ENCODE measurements at places on chromosomes 3 and 15. TPM values are rescaled to one million over a fixed set of nuclear protein-coding genes. Genes with fewer than 3 reads are reported as not detected.

DNA sequence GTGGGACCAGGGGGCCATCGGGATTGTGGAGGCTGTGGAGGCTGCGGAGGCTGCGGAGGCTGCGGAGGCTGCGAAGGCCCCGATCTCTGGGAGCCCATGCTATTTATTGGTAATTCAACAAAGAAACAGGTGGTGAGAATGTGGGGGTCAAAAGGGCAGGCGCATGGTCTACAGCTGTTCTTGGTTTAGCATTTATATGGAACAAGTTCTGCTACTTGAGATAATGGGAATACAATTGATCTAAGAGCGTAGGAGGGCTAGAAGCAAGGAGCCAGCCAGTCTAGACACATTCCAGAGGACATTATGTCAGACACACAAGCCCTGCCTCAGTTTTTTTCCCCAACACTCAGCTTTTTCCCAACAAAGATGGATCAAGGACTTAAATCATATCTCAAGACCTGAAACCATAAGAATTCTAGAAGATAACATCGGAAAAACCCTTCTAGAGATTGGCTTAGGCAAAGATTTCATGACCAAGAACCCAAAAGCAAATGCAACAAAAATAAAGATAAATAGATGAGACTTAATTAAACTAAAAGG lies 20.1 kb downstream of the C3orf80 start:
- DNase-seq, result no peak

DNA sequence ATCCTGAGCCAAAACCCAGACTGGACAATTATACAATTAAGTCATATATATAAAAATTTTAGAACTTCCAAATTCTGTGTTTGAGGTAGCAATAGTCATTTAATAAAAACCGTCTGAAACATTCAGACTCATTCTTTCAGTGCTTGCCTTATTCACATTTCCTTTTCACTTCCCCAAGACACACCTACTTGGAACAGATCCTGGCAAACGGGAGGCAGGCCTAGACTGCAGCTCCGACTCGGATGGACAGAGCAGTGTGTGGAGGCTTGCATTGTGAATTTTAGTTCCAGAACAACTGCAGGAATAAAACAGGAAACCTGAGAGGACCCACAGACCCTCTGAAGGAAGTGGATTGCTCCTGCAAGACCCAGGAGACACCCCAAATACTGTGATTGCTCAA lies 341.4 kb downstream of the CNTN3 start:
- DNase-seq, result no peak

- DNase-seq, result no peak
These were observed 10.0 kb upstream of the SNTN start for GRCh38 chr3:63642488-63642887.

DNA sequence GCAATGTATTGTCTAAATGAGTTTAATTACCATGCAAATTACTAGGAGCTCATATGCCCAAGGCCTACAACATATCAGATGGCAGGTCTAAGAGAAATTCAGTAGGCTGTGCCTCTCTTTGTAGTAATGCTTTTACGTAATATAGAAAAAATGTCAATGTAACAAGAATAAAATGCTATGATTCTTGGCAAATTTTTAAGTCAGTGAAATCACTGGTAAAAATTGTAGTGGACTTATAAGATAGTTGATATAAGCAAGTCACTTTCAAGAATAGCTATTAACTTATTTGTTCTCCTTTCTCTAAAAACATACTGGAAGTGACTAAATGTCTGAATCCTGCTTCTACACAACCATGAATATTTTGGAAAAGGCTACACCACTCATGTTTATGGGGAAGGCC lies 707.8 kb downstream of the TUSC7 start:
- DNase-seq, result no peak

DNA sequence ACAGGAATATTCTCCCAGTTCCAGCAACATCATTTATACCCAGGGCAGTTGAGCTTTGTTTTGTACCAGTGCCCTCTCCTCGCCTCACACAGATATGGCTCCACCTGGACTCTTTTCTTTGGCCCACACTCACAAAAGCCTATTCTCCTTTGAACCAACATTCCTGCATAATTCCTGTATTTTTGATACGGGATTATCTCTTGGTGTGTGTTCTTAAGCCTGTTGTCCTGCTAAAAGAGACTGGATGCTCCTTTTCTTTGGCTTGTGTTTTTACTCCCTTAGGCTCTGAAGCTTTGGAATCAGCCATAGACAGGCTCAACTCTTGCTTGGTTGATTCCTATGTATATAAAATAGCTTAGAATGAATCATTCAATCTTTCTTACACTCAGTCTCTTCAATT lies 305.4 kb upstream of the SATB1 start:
- DNase-seq, result no peak

GRCh38 chr3:71045212-71045916 lies 538.2 kb downstream of the FOXP1 start:
- DNase-seq, result no peak

GRCh38 chr3:72738752-72739530 lies 109.3 kb downstream of the SHQ1 start:
- no peak for DNase-seq

- no peak for DNase-seq
These were observed 82.3 kb downstream of the AAGAB start for GRCh38 chr15:67172172-67172571.

GCSAM gene
- not detected for total RNA-seq

CPNE9 gene
- total RNA-seq, result not detected

GRCh38 chr3:17850448-17850847 lies 108.0 kb upstream of the TBC1D5 start:
- DNase-seq, result no peak

GRCh38 chr15:101276501-101277037 lies 716 bp downstream of the SELENOS start:
- no peak for DNase-seq

GRCh38 chr15:33678602-33679001 lies 289.7 kb upstream of the CHRM5 start:
- no peak for DNase-seq

- no peak for DNase-seq
These were observed 556 bp downstream of the USP19 start for GRCh38 chr3:49120096-49120437.

All from chondrocyte (in vitro differentiated cells).